ENCODE measurements at places on chromosomes 3 and 15.

GRCh38 chr3:52245322-52246263 lies at the start of gene PPM1M:
PPM1M (plus strand) TSS chr3:52245759; CDS start chr3:52245825, 66 bp downstream.
- DNase-seq: peak; percentile 77

DNA sequence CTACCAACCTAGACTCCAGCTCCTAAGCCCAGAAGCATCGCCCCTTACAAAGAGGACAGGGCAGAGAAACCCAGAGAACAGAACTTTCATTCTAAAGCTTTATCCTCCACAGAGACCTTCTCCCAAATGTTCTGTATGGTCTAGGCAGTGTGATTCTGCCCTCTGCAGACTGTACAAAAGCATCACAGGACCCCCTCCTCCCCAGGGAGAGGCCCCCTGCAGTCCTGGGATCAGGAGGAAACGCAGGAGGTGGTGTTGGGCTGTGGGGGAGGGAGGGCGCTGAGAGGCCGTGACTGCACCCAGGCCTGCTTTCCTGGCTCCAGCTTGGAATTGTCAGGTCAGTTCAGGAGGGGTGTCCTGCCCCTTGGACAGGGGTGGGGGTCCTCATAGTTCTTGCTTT lies 101.3 kb downstream of the DGKG start:
- DNase-seq: no peak

DNA sequence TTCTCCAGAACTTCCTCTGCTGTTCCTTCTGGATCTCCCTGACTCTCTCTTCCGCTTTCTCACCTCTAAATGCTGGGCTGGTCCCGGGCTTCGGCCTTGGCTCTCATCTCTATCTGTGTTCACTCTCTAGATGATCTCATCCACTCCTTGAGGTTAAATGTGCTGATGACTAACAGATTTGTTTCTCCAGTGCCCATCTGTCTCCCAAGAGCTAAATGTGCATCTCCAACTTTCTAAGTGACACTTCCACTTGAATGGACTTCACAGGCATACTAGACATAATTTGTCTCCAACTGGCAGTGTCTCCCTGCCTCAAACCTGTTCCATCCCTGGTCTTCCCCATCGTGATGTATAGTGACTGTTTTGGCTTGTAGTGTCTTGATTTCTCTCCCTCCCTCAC lies 95.3 kb downstream of the ITPR1 start:
- DNase-seq: no peak

GRCh38 chr3:188993181-188993580 lies 178.6 kb upstream of the TPRG1 start:
- DNase-seq: no peak

DNA sequence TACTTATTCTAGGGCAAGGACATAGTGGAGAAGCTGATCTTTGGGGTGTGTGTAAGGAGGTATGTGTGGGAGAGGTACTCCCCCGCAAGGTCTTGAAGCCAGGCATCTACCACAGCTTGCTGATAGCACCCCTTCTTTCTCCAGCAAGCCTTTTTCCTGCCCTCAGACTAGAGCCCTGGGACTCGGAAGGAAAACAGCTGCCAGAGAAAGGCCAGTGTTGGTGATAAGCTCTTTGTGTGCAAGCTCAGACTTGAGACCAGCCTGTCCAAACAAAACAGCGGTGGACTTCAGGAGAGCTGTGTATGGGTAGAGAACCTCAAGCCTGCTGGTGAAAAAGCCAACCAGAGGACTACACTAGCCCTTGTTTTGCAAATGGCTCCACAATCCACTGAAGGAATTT lies 1028.6 kb downstream of the MCTP2 start:
- DNase-seq: no peak

GRCh38 chr3:144053121-144053520 lies 81.5 kb downstream of the DIPK2A start:
- no peak for DNase-seq

Measured in D341Med (cell line).